ENCODE measurements at places on chromosomes 3 and 15.

DNA sequence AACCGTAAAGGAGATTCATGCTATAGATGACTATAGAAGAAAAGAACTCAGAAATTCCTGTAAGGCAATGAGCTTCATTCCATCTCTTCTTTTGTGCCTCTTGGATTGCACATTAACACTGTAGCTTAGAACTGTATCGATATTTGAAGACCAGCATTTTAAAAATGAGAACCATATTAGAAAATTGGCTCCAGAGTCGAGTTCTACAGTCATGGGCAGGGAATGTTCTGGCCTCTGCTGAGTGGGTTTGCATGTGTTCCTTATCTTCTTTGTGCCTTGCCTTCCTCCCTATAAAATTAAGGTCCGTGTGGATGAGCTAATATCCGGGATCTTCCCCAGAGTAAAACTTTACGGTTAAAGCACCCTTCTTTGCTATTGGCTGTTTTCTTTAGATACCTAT is 77.4 kb upstream of the PLCL2 start:
- peak; percentile 90 for DNase-seq

DNA sequence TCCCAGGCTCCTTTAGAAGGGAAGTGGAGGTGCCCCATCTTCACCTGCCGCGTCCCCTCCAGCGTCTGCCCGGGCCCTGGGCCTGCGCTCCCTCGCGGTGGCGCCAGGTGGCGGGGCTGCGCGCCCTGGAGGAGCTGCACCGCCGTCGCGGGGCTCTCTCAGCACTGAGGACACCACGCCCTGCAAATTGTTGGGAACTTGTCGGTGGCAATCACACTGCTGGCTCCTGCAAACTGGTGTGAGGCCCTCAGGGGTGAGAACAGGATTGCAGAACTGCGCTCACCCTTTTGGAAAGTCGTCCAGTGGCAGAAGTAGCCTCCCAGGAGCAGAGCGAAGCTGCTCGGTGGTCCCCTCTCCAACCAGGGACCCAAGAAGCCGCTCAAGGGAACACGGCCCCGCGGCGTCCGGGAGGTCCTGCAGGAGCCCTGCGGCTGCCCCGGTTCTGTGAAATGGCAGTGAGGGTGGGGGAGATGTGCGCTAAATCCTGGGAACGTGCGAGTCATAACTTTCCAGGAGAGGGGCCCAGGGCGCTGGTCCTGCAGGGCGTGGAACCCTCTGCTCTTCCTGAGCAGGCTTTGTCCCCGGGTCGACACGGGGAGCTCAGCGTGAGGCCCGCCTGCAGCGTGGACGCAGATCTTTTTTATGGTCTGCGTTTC is 995 bp upstream of the LRRK1 start:
- peak; percentile 72 for DNase-seq

DNA sequence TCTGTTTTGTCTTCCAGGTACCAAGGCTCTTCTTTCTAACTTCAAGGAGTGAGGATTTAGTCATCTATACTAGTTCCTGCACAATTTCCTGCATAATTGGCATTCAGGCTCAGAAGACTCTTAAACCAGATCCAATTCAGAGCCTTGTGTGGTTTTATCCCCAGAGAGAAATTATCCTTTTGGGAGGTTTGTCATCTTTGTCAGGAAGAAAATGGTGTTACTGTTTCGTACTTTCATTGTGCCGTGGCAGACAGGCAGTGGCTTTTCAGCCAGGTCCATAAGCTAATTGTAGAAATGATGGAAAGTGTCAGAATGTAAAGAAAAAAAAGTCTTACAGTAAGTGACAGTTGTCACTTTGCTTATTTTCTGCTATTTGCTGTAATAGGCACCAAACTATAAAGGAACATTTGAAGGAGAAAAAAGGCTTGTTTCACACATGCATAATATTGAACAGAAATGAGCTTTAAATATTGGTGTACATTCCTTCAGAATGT is 82.8 kb downstream of the CADM2 start:
- DNase-seq: no peak

GRCh38 chr15:62901087-62901486 is 141.5 kb upstream of the TPM1 start:
- DNase-seq: no peak

GRCh38 chr3:34284959-34285826 is 486.8 kb downstream of the PDCD6IP start:
- DNase-seq: no peak

- peak; percentile 64 for DNase-seq
These were observed 334.8 kb downstream of the NAALADL2 start for GRCh38 chr3:175193815-175194518.

GRCh38 chr15:70505411-70505919 is 257.9 kb downstream of the UACA start:
- DNase-seq: peak; percentile 88

DNA sequence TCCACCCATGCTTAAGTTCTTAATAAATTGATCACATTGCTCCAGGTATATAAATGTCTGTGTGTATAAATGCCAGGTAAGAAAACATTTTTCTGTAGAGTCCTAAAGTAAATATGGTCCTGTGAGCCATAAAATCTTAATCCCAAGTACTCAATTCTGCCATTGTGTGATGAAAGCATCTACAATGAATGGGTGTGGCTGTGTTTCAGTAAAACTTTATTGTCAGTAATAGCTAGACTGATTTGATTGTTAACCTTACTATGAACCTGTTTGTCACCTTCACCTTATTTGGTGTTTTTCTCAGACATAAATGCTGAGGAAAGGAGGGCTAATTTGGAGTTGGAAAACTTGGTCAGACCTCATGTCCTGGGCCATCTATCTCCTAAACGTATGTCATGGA is 683.5 kb upstream of the GRM7 start:
- no peak for DNase-seq

DNA sequence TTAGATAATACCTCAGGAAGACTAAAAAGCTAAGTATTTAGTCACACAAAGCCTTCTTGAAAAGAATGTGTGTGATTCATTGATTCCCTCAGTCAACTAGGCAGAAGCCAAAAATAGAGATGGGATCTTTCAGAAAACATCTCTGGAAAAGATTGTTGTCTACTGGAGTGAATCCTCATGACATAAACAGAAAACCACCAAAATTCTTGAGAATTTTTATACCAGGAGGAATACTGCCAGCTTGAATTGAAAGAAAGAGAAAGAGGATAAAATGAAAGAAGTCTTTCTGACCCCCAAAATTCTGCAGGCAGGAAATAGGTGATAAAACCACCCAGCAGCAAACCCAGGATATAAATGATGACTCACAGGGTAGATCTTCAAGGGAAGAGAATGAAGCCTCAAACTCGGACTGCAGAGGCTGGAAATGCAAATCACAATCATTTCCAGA is 363.1 kb upstream of the PLSCR5 start:
- DNase-seq: peak; percentile 87

GRCh38 chr3:175839366-175840005 is 980.4 kb downstream of the NAALADL2 start:
- no peak for DNase-seq

DNA sequence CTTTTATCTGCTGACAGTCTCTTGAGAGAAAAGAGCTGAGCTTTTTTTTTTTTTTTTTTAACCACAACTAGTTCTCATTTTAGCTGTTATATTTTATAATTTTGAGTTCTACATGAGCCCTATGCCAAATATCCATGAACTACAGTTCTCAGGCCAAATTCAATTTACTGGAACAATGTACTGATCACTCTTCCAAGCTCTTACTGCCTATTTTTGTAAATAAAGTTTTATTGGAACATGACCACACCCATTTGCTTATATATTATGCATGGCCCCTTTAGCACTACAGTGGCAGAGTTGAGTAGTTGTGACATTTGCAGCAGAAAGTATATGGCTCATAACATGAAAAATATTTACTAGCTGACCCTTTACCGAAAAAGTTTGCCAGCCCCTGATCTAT is 129.2 kb upstream of the SKOR1 start:
- no peak for DNase-seq

- DNase-seq: no peak
These were observed 68.7 kb upstream of the MB21D2 start for GRCh38 chr3:192986379-192986778.

GRCh38 chr15:59688423-59688781 is 718 bp downstream of the BNIP2 start:
- DNase-seq: peak; percentile 73

DNA sequence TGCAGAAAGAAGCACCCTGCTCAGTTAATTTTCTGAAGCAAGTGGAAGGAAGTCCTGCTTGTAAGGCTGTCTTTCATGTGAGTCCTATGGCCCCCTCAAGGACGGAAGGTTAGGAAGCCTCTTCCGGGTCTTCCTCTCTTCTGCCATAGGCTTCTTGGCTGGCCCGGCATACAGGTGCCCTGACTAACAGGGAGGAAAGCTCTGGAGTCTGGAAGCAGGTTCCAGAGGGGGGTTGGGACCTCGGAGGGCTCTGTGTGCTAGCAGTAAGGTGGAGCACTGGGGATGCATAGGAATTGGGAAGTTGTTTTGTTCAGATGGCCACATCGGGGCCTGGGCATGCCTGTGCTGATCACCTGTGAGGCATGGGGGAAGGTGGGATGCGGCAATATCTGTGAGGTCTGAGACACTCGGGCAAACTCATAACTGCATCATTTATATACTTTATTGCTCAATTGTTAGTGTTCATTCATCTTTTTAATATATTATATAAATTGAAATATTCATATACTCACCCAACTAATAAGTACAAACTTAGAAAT is 49.6 kb downstream of the TRAK1 start:
- DNase-seq: no peak

DNA sequence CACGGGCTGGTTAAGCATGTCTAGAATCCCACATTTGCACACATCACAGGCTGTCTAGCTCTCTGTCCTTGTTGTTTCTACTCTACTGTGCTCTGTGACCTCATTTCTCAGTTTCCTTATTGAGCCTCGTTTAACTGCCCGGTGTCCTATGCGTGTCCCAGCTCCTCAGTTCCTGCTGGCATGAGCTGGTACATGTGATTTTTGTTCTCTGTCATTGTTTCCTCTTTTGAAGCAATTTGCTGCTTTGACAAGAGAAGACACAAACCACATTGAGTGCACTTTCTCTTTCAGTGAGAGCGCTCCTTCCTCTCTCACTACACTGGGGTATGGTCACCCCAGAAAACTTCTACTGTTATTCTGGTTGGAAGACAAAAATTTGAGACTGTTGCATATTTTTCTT is 563.5 kb downstream of the PDCD6IP start:
- no peak for DNase-seq

DNA sequence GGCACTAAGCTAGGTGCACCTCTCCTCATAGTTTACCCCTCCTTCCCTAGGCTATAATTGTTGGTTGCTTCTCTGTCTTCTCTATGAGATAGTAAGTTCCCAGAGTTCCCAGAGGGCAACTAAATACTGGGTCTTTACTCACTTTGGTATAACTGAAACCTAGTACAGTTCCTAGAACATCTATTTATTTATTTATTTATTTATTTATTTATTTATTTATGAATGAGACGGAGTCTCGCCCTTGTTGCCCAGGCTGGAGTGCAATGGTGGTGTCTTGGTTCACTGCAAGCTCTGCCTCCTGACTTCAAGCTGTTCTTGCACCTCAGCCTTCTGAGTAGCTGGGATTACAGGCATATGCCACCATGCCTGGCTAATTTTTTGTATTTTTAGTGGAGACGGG is 71.1 kb upstream of the FLNB start:
- DNase-seq: no peak

DNA sequence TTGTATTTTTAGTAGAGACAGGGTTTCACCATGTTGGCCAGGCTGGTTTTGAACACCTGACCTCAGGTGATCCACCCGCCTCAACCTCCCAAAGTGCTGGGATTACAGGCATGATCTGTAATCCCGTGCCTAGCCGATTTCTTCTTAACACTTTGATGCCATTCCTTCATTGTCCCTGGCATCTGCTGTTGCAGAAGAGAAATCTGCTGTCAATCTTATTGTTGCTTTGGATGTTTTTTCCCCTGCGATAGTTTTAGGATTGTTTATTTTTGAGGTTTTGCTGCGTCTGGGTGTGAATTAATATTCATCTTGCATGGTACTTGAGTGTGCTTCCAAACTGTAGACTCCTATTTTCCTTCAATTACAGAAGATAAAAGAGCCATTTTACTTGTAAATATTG is 99.4 kb upstream of the ADAMTSL3 start:
- DNase-seq: no peak

DNA sequence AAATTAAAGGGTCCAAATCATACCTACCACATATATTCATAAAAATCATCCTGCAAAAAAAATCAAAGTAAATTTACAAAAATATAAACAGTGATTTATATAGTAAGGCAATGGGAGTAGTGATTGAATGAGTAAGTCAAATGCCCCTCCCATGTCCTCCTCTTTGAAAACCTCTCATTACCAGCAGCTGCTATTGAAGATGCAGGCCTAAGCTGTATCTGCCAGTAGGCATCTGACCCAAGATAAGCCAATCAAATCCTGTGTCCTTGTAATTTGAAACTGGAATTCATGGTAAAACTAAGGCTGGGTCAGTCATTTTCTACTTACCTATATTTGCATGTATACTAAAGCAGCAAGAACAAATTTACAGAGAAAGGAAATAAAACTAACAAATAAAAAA is 60.4 kb upstream of the POU1F1 start:
- no peak for DNase-seq

DNA sequence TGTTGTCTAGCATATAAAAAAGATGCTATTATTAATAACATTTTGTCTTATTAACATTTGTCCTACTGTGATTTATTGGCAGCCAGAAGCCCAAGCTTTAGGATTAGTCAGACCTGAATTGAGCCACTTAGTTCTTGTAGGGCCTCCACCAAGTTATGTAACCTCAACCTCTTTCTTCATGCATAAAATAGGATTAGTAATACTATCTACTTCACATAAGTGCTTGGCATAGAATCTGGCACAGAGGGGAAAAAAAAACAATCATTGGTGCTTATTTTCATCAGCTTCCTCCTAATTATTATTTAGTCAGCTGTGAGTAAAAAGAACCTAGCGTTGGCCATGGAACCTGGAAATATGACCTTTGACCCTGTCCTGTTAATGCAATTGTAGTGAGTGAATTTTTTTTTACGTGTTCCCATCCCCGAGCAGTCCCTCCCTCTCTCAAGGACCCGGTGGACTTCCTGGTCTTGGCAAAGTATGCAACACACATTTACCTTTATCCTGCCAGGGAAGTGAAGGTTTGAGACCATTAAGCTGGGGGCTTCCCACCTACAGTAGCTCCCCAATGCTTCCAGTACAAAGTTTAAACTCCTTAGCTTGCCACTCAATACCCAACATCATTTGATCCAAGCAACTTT is 136.8 kb downstream of the FHIT start:
- DNase-seq: peak; percentile 17

DNA sequence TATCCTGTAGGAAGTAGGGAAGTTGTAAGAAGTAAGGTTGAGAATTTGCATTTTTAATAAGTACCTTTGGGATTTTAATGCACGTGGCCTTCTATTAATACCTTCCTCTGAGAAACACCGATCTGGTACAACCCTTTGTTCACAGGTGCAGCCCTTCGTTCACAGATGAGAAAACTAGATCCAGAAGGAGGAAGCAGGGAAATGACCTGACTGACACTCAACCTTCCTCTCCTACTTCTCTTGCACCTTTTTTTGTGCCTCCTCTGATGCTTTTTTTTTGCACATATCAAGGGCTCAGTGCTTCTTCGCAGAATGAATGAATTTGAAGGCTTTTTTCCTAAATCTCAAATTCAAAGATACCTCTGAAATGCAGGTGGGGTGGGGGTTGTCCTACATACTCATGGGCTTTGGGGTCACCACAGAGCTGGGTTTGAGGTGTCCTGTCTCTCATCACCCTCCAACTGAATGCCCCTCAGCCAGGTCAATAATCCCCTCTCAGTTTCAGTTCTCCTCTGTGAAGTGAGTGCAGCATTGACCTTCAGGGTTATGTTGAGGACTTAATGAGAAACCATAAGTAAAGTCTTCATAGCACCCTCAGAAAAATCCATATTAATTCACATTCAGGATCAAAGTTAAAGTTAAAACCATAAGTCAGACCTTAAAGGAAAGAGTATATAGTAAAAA is 161.5 kb upstream of the CTNNB1 start:
- DNase-seq: no peak
